ENCODE measurements at places on chromosomes 6 and 20.

- DNase-seq = no peak
These were observed 40.1 kb downstream of the CDH22 start for GRCh38 chr20:46268131-46268614.

DNA sequence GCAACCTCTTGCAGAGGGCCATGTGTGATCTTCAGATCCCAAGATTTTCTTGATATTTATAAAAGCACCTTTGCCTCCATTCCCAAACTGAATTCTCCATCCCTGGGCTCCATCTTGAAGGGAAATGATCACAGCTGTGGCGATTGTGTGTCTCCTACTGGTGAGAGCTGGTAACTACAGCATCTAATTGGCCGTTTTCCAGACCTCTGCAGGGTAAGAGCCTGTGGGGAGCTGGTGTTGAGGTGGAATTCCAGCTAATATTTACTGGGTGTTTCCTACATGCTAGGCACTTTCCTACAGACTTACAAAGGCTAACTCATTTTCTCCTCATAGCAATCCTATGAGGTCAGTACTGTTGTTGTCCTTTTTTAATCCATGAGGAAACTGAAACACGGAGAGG lies 59.2 kb upstream of the FNDC1 start:
- DNase-seq = no peak

DNA sequence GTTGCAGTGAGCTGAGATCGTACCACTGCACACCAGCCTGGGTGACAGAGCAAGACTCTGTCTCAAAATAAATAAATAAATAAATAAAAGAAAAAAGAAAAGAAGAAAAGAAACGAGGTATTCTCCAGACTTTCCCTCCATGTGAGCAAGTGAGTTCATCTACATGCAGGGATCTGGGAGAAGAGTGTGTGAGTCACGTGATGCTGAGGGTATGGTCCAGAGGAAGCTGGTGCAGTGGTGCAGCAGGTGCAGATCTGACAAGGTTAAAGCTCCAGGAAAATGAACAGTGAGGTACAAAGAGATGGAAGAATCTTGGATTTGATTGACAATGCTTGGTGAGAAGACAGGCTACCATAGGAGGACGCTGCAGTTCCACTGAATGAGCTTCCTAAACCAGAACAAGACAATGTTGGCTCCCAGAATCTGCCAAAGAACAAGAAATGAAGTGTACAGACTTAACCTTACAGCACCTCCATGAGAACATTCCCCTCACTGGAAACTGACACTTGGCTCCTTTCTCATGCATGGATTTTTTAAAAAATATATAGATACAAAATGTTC lies 79.5 kb upstream of the BTBD3 start:
- DNase-seq = no peak

DNA sequence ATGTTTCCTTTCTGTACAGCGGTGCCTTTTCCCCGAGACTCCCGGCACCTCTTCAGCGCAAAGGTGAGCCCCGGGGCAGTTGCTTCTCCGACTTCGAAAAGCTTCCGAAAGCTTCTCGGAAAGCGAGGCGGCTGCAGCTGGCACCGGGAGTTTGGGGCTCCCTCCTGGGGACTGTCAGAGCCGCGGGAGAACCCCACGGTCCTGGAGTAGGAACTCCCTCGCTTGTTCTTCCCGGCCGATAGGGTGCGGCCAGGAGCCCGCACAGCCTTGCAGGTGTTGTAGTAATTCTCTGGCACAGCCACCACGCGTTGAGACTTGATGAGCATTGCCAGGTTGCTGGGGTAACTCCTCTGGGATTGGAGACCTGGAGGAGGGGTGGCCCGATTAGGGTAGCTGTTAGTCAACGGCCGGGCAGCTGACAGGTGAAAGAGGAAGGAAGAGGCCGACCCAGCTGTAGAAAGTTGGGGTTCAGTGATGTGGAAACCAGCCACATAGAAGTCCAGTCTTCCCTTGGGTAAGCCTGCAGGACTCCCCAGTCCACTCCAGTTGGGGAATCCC lies 721 bp downstream of the KDM1B start:
- DNase-seq = peak; percentile 31

DNA sequence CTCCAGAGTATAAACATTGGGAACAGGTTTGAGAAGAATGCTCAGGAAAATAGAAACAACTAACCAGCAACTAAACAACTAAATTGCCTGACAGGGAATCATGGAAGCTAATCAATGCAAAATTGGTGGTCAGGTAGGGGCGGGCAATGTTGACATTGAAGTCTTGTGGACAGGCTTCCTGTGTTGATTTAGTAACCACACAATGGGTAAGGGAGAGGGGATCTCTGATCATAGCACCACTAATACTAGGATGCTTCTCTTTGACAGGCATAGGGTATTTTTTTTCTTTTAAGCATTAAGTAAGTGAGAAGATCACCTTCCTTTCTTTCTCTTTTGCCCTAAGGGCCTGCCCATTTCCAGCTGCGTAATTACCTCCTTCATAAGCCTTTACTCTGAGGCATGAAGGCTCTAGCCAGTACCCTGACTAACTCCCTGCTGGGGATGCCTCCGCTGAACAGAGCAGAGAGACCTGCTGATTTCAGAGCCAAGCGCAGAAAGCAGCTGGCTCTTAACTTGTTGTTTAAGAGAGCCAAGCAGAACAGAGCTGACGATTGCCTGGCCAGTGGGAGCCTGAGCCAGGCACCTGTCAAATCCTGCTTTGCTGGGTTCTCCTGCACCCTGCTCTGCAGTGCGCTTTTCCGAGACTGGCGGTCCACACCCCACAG lies 118.7 kb downstream of the BMP2 start:
- no peak for DNase-seq

DNA sequence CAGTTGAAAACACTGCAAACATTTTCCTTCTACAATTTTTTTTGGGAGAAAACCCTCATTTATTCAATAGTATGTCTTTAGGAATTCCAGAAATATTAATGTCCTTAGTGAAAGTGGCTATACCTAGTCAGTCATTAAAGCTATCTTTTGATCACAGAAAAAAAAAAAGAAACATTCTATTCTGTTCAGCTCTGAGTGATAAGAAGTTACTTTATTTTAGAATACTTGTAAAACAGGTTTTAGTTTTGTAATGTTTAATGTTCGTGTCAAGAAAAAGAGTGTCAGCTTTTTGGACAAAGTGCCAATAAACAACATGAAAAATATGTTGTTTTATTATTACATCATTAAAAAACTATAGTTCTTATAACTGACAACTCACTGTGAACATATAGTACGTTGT lies 240.4 kb downstream of the OGFRL1 start:
- DNase-seq = no peak

- peak; percentile 6 for DNase-seq
These were observed 5.8 kb upstream of the EEF1A2 start for GRCh38 chr20:63504642-63505041.

DNA sequence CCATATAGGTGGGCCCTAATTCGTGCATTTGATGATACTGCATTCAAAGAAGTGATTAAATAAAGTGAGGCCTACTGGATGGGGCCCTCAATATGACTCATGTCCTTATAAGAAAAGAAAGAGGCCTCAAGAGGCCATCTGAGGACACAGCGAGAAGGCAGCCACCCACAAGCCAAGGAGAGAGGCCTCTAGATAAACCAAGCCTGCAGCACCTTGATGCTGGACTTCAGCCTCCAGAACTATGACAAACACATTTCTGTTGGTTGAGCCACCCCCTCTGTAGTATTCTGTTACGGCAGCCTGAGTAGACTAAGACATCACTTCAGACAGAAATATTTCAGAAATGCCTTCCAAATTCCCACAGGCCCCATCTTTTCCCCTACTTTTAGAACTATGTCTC lies 82.5 kb upstream of the PLEKHG1 start:
- no peak for DNase-seq

GRCh38 chr6:127641905-127642304 lies 64.9 kb downstream of the C6orf58 start:
- DNase-seq = no peak

DNA sequence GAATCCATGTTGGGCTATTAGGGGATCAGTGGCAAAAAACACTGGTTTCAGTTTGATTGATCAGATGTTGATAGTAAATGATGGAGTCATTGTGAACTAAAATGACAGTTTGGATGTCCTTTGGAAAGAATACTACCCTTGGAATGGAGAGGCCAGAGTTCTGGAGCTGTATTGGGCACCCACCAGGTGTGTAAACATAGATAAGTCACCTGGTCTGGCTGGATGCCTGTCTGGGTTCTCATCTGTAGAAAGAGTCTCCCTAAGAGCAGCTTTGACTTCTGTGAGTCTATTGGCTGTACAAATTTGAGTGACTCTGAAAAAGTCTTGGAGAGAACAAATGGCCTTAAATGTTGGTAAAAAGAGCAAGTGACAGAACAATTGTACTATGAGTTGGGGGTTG lies 115.0 kb downstream of the SCP2D1 start:
- no peak for DNase-seq

DNA sequence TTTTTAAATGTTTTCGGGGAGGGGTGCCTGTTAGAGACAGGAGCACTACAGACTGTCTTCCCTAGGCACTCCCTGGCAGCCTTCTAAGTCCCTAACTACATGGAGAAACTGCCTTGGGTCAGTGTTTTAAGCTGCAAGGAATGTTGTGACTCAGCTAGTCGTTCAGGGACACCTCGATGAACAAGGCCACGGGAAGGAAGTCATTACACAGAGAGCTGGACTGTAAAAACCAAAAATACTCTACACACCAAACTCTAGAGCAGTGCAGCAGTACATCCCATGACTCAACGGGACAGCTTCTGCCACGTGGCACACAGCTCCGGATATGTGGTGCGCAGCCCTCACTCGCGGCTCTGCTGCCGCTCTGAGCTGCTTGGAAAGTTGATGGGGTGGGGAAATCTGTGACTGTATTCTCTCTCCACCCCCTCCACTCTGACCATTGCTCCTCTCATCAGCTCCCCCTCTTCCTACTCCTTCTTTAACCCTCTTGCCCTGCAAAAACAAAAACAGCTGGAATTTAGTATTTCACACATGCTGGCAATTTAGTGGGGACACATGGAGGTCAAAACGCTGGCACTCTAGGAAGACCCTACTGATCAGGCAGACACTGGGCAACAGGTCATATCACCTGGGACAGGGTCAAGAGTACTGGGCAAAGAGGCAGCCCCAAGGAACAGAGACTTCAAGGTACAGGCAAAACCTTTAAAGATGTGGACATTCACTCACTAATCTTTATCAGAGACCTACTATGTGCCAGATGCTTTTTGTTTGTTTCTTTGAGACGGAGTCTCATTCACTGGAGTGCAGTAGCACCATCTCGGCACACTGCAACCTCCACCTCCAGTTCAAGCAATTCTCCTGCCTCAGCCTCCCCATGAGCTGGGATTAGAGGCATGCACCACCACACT lies 10.9 kb upstream of the LPIN3 start:
- DNase-seq = no peak

DNA sequence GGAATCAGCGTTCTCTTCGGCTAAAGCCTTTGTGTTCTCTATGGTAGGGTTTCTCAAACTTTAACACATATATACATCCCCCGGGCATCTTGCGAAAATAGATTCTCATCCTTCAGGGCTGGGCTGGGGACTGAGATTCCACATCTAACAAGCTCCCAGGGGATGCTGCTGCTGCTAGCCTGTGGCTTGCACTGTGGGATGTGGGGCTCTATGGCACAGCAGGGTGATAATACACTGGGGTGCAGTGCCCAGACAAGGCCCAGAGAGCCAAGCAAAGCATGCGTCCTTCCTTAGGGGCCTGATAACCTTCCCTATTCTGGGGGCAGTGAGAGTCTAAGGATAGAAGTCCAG lies 102.0 kb downstream of the LAMP5 start:
- DNase-seq = no peak

- DNase-seq = no peak
These were observed 37.5 kb downstream of the SDHAF4 start for GRCh38 chr6:70604254-70604653.

DNA sequence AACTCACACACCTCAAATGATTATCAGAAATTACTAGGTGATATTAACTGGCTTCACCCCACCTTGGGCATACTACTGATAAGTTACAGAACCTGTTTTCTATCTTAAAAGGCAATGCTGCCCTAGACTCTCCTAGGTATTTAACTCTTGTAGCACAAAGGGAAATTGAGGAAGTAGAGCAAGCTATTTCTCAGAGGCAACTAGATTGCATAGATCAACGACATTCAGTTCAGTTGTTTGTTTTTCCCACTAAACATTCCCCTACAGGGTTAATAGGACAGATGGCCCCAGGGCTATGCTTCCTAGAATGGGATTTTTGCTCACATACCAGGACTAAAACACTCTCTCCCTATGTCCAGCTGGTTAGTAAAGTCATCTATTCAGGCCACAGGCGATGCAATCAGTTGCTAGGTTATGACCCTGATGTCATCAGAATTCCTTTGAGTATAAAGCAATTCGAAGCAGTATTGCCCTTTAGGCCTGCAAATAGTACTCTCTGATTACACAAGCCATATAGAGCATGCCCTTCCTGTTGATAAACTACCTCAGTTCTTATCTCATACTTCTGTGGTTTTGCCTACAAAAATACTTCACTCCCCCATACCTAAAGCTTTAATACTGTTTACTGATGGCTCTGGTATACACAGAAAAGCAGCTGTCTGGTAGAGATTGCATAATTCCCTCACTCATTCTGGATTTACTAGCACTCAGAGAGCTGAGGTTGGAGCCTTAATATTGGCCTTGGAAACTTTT lies 67.4 kb upstream of the ASCC3 start:
- no peak for DNase-seq

DNA sequence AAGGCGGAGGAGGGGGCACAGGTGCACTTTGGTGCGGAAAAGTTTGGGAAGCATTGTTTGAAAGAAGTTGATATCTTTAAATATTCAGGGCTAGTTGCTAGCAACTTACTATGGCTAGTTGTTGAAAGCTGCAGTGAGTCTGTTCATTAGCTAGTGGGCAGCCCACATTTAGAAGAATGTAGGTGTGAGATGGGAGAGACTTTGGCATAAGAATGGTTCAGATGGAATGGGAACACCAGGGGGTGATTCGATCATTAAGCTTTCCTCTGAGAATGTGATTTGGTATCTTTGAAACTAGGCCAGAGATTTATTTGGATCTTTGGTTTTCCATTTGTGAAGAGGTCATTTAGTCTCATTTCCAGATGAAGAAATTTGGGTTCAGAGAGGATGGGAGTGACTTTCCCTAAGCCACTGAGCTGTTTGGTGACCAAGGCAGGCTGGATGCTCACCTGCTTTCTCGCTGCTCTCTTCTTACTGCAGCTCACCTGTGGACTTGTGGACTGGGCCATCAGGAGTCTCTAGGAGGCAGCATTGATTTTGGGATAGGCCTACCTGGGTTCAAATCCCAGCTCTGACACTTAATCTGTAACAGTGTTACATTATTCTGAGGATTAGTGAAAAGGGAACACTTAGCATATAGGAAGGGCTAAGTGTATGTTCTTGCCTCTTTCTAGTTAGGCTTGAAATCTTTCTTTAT lies 62.9 kb downstream of the CARMIL1 start:
- no peak for DNase-seq

Data from posterior cingulate gyrus (tissue), 11 donors.